ENCODE measurements at places on chromosomes 3 and 15.

DNA sequence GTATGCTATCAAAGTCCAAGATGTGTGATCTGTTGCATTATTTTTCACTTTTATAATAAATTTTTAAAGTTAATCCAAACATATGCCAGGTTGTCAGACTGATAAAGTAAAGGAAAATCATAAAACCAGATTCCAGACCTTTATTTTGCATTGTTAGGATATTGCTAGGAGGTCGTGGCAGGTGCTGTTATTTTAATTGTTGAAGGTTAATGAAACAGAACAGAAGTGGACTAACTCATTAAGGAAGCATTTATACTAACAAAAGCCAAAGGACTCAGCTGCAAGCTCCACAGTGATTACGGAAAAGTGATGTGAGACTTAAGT, 63.1 kb downstream of the DCLK3 start:
- DNase-seq = no peak

- no peak for DNase-seq
Observed at GRCh38 chr15:62407216-62407615, 242.1 kb upstream of the C2CD4B start.

DNA sequence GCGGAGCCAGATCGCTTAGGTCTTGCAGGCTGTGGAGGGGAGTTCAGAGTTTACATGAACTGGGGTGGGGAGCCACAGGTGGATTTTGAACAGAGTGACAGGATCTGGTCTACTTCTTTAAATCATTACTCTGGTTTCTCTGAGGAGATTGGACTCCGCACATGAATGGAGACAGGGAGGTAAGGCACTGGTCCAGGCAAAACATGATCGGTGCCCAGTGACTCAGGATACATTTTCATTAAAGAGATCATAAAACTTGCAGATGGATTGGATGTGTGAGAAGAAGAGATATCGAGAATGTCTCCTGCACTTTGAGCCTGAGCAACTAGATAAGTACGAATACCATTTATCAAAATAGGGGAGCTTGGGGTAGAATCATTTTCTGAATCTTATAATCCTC, 61.8 kb upstream of the CMSS1 start:
- DNase-seq = no peak

DNA sequence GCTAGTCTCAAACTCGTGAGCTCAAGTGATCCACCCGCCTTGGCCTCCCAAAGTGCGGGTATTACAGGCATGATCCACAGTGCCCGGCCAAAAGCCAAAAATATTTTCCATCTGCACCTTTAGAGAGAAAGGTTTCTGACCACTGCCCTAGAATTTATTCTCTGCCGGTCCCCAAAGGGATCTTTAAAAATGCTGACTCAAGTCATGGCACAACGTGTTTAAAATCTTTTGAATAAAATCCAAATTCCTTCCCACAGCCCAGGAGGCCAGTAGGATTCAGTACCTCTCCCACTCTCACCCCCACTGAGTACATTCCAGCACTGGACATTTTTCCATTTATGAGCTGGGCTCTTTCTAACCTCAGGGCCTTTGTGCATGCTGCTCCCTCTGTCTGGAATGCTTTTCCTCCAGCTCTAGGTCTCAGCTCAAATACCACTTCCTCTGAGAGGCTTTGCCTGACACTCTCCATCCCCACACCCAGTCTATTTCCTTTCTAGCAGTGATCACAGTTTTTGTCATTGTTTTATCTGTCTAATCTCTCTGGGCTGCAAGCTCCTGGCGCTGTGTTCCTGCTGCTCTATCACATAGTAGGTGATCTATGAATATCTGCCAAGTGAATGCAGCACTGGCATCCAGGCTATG, 502.9 kb downstream of the SHQ1 start:
- DNase-seq = no peak

GRCh38 chr15:52737720-52738119, 52.4 kb downstream of the ONECUT1 start:
- no peak for DNase-seq

- DNase-seq = no peak
Observed at GRCh38 chr3:61679026-61679425, 117.7 kb downstream of the PTPRG start.

GRCh38 chr15:77714555-77714954, 81.8 kb upstream of the LINGO1 start:
- no peak for DNase-seq

DNA sequence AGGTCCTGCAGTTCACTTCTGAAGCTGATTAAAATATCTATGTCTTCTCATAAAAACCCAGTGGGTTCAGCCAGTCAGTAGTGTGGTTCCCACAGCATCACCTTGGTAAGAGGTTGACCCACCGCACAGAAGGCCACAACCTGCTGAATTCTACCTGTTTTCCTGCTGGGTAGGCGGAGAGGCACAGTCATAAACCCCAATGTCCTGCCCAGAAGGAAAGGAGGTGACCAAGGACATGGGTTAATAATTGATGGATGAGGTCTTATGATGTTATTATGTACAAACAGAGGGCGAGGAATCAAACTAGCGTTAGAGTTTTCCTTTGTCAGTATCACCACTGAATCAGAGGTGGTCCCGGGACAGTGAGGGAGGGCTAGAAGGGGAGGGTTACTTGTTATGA, 27.8 kb downstream of the CA12 start:
- no peak for DNase-seq

Data from CD4-positive, alpha-beta T cell treated with Interferon gamma for 1 hour (primary cell).